ENCODE measurements at places on chromosomes 3 and 15. TPM values are rescaled to one million over a fixed set of nuclear protein-coding genes. Genes with fewer than 3 reads are reported as not detected.

GRCh38 chr3:56783644-56784447 lies 17.9 kb downstream of the ARHGEF3 start:
- peak; percentile 87 for DNase-seq

- DNase-seq: no peak
Measured at GRCh38 chr15:89912145-89912673, 543 bp downstream of the ARPIN start.

GRCh38 chr3:136353461-136353860 lies 103.3 kb downstream of the PCCB start:
- DNase-seq: no peak

- DNase-seq: no peak
Measured at GRCh38 chr15:57385923-57386390, 9.7 kb downstream of the CGNL1 start.

DNA sequence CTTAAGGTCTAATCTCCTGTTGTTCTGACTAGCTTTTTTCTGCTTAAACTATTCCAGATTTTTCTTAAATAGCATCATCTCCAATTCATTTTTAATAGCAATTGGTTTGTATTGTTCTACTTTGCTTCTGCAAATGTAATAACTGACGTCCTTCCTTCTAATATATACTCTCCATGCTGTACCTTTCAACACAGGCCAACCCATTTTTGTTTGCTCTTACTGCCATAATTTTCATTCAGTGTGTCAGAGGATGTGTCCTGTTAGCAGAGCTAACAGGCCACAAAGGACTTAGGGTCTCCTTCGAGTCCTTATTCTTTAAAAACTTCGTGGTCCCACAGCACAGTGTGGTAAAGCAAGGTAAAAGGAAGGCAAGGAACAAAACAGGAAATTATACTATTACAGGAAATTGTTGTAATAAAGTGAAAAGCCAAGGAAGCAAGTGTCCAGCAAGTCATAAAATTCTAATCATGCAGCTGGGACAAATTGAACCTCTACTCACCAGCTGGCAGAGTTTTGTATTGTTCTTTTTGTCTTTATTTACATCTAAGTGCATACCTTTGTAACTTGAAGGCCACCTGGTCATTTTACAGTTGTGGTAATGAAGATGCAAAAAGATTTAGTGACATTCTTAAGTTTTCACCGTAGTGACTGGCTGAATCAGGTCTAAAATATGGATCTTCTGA lies 64.9 kb upstream of the ZBTB20 start:
- no peak for DNase-seq

- no peak for DNase-seq
Measured at GRCh38 chr3:47348411-47349154, 32.2 kb upstream of the PTPN23 start.

DNA sequence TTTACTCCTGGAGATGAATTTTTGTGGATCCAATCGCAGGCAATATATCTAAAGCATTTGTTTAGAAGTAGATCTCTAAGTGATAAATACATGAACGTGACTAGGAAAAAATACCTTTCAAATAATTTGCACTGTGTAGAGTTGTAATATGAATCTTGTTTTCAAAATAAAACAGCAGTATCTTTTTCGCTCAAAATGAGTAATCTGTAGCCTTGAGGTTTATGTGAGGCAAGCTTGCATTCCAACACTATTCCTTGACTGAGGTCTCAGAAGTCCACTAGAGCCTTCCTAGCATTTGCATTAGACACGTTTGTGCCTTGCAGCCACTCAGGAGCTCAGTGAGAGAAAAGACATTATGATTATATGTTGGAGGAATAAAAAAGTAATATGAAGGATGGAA lies 138.3 kb upstream of the ROBO1 start:
- DNase-seq: no peak

DNA sequence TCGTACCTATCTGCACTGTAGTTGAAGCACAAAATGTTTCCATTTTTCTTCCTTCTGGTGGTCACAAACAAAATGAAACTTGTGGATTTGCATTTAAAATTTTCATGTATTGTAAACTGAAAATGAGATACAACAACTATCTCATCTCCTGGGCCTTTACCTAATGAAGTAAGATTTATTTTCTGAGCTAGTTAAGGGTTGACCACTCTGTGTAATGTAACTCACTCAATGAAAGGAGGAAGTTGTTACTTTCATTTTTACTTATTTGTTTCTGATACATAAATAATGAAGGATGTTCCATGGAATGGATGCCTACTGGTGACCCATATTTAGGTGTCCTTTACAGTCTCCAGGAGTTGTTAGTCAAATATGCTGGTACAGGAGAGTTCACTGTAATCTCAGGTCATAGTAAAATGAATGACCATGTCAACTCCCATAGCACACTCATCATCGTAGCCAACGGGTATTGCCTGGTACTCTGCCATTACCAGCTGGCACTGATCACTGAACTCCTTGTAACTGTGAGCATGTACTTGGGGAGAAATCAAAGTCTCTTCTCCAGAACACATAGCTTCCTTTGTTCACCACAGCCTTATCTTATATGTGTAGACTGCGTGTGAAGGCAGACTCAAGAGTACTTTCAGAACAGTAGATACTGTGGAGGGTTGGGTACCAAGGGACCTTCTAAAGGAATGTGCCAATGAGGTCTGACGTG lies 474.2 kb upstream of the ROBO2 start:
- no peak for DNase-seq

DNA sequence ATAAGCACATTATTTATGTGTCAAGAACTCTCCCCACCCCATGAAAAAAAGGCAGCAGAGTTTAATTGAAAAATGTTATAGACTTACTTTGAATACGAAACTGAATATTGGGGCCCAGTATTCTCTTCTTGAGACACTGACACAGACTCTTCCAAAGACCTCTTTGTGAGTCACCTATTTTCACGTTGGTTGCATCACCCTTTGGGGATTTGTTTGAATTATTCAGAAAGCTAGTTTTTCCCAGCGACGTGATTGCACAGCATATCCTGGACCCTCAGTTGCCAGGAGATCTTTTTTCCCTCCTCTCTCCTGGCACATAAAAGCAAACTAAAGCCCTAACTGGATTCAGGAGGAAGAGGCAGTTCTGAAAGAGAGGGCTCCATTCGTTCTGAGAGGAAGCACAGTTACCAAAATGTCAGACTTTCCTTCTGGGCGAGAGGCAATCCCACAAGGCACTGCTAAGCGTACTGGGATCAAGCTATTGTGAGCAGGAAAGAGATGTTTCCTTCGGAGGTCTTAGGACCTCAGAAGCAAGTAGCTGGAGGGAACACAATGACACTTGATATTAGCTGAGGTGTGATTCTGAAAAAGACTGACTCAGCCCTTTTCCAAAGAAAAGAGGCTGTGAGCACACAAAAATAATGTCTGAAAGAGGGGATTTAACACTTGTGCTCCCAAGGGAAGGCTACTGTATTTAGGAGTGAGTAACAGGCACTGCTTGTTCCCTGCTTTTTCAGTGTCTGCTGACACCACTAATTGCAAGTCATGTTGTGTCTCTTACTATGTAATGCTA lies 65.8 kb upstream of the CADPS start:
- DNase-seq: no peak

GRCh38 chr15:39088156-39088555 lies 492.7 kb upstream of the THBS1 start:
- no peak for DNase-seq

DNA sequence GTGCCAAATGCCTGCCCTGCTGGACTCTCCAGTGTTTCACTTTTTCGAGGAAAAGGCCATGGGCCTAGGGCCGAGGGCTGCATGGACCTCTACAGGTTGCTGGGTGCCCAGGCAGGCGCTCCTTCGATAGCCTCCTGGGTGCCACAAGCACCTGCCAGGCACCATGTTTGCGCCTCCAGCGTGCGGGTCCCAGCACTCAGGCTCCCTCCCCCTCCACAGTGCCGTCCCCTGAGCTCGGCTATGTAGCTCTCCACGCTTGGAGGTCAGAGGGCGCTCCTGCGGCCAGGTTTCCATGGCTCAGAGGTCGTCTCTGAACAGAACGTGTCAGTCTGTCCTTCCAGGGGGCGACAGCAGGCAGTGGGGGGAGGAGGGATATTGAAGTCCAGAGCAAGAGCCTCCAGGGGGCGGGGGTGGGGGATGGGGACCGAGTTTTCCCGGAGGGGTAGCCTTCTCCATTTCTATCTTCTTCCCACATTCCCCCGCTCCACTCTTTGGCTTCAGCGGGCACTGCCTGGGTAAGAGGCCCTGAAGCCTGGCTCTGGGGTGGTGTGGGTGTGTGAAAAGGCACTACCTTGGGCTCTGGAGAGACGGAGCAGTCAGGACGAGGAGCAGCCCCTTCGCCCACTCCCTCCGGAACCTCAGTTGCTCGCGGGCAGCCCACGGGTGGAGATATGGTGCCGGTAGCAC lies 3.6 kb downstream of the ONECUT1 start:
- no peak for DNase-seq

GRCh38 chr3:59101231-59101736 lies 51.5 kb upstream of the CFAP20DC start:
- DNase-seq: no peak

GRCh38 chr15:60839510-60840211 lies 360.7 kb upstream of the ICE2 start:
- DNase-seq: no peak

DNA sequence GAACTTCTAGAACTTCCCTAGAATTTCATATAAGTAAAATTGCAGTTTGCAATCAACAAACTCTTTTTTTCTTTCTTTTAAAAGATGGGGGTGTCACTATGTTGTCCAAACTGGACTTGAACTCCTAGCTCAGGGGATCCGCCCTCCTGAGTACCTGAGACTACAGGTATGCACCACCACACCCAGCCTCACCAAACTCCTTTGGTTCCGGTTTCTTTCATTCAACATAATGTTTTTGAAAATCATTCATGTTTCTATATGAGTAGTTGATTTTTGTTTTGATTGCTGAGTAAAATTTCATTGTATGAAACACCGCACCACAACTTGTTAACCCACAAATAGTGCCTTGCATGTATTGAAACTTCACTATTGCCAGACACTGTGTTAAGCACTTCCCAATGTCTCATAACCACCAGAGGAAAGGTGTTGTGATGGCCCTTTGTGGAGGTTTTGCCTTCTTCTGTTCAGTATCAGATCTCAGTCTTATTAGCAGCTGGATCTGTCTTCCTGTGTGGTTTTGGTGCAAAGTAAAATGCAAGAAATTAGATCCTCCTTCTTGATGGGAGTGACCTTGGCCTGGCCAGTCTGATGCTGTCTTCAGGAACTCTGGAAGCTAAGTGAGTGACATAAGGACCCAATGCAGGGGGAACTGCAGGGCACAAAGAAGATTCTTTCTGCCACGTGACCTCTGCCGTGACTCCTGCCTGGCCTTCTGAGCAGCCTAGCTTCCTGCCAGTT lies 78.8 kb upstream of the UBE2E1 start:
- peak; percentile 27 for DNase-seq

DNA sequence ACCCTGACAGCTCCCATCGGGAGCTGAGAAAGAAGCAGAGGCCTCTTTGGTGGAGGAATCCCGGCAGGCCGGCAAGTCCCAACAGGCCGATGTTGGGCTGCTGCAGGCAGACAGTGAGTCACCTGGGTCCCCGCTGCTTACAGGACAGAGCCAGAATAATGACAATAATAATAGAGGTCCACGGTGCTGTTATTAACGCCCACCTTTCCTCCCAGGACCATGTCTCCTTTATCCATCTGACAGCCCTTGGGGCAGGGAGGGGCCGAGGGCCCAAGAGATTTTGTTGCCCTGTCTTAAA lies 29.3 kb upstream of the MAGEF1 start:
- no peak for DNase-seq

- peak; percentile 82 for DNase-seq
Measured at GRCh38 chr3:45647148-45647619, 42.0 kb upstream of the SACM1L start.

GRCh38 chr3:39150803-39151631 lies 2.4 kb downstream of the CSRNP1 start:
- peak; percentile 77 for DNase-seq

The CYP11A1 gene
- not detected for polyA plus RNA-seq

The SUSD5 gene
- polyA plus RNA-seq: not detected

The FETUB gene
- not detected for polyA plus RNA-seq

The DET1 gene
- 1.8 TPM for polyA plus RNA-seq

The TRPM1 gene
- polyA plus RNA-seq: not detected

The MITF gene
- 4.1 TPM for polyA plus RNA-seq

The TPRG1 gene
- polyA plus RNA-seq: 0.55 TPM

The SLC28A2 gene
- polyA plus RNA-seq: not detected
